ENCODE measurements at places on chromosomes 12 and 14.

DNA sequence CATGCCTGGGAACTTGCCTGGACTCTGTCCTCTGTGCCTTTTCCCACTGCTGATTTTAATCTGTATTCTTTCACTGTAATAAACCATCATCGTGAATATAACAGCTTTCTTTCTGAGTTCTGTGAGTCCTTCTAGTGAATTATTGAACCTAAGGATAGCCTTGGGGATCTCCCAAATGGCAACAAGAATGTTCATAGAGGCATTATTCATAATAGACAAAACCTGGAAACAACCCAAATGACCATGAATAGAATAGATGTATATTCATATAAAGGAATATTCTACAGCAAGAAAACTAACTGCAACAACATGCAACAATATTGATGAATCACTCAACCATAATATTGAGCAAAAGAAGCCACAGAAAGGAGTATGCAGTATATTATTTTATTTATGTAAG lies 44.7 kb upstream of the CEP83 start:
- DNase-seq: no peak

GRCh38 chr12:467591-467990 lies 7.9 kb downstream of the B4GALNT3 start:
- no peak for DNase-seq

DNA sequence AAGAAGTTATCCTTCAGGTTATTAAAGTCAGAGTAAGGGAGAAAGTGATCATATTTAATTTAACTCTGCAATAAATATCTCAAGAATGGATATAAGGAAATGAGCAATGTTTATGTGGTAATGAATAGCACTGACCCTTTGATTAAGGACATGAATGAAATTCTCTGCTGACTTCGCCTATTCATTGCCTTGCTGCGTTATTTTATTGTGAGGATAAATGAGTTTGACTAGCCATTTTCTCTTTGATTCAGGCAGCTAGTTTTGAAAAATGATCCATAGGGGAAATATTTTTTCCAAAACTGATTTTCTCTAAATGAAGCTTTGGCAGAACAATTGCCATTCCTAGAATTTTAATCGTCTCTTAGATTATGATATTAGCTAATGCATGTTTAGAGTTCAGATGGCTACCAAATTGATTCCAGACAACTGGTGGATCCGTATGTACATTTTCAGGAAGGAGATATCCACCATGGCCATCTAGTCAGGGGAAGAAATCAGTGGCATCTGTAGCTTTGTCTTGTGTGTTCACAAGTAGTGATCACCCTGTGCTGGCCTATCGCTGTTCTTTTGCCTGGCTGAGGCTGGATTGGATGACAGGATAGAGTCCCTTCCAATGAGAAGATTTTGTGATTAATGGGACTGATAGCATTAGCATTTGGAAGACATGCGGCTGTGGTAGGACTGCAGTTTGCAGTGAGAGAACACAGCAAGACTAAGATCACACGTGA lies 302.3 kb upstream of the RGS6 start:
- no peak for DNase-seq

- no peak for DNase-seq
Measured at GRCh38 chr12:117189725-117190209, 503 bp downstream of the FBXO21 start.

- DNase-seq: no peak
Measured at GRCh38 chr12:25950329-25951115, 8.0 kb upstream of the RASSF8 start.
